ENCODE measurements at places on chromosomes 6 and 20.

DNA sequence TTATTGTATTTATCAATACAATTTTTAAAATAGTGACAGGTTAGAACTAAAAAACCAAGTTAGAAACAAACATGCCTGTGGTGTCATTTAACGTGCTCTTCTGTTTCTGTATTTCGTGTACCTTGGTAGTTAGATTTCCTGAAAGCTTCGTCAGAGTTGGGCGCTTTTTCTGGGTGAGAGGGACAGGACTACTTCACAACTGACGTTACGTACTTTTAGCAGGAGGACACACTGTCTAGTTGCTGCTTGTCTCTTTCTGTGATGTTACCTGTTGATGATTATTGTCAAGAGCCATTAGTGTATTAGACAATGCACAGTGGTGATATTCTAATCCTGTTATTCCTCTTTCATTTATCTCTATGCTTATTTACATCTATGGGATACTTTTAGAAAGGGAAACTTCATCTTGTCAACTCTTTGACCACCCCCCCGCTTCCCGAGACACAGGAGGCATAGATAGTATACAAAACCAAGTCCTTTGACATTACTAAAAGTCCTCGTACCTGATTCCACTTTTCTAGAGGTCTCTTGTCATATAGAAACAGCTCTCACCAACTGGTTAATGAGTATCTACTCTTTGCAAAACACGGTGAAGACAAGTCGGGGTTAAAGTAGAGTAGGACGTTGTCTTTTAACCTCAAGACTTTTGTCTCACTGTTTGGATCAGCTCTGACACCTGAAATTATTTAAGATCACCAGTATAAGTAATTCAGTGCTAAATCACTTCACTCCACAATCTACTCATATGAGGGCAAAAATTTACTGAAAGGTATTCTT lies 96.3 kb downstream of the LYRM2 start:
- no peak for DNase-seq

- DNase-seq = no peak
Measured at GRCh38 chr6:6924708-6925107, 183.1 kb upstream of the RREB1 start.

DNA sequence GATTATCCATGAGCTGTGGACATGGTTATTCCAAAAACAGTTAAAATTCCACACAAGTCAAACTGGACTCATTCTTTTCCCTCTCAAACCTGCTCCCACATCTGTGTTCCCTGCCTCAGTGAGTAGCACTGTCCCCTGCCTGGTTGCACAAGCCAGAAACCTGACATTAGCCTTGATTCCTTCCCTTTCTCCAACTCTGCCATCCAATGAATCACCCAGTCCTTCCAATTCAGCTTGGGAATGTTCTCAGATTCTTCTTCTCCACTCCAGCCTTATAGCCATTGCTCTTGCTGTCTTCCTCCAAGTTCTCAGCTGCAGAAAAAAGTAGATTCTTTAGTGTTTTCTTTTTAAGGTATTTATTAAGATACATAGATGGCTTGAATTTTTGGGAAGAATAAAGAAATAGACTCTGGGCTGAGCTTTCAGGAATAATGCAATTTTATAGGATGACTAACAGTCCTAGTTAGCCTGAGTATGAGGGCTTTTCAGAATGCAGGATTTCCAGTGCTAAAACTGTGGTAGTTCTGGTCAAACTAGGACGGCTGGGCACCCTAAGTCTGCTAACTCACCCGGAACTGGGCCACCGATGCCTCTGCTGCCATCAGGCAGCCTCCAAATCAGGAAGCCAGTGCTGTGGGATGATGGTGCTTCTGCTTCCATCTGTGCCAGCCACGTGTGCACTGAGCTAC lies 18.2 kb upstream of the SASH1 start:
- no peak for DNase-seq

DNA sequence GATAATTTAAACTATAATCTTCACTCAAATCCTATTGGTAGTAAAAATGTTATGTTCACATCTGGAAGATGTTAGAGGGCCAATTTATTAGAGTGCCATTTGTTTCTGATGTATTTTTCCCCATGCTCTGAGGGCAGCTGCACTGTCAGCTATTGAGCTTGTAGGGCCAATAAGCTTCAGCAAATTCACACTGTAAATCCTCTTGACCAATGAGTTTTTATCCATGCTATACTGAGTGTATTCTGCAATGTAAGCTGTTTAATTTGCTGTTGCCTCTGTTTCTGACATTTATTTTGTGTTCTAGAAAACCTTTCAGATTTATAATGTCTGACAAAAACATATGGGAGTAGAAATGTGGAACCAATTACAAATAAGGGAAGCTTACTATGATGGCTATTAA lies 62.6 kb downstream of the OGFRL1 start:
- DNase-seq = no peak

DNA sequence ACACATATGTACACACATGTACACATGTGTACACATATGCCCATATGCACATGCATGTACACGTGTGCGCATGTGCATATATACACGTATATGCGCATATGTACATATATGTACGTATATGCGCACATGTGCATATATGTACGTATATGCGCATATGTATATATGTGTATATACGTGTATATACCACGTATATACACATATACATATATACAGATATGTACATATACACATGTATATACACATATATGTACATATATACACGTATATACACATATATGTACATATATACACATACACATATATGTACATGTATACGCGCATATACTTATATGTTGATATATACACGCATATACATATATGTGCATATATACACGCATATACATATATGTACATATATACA lies 8.9 kb upstream of the SNAP91 start:
- DNase-seq = no peak

DNA sequence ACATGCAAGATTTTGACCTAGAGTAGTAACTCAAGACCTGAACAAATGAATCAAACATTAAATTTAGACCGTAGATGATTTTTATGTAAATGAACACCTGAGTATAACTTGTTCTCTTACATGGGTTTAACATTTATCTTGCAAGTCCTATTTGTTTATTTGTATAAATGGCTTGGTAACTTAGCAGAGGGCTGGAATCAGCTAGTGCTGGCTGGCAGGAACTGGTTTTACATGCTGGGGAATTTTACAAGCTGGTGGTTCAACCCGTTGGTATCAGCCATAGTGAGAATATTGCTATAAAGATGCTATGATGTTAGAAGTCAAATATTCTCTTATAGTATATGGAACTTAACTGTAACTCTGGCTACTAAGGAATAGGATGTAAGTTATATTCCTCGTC lies 8.9 kb downstream of the SLC22A2 start:
- DNase-seq = no peak

- no peak for DNase-seq
Measured at GRCh38 chr6:56688521-56688920, 45.8 kb upstream of the DST start.

- DNase-seq = no peak
Measured at GRCh38 chr6:2667617-2668016, 83.1 kb downstream of the MYLK4 start.

GRCh38 chr6:146595972-146596731 lies 2.6 kb upstream of the ADGB start:
- DNase-seq = no peak

GRCh38 chr6:155313602-155314091 lies 637 bp downstream of the TFB1M start:
- no peak for DNase-seq

GRCh38 chr6:158047127-158047518 lies 65.5 kb downstream of the SYNJ2 start:
- DNase-seq = peak; percentile 71

GRCh38 chr6:50657513-50657912 lies 55.8 kb upstream of the TFAP2D start:
- DNase-seq = no peak

GRCh38 chr20:56630086-56630493 lies 984 bp downstream of the TFAP2C start:
- no peak for DNase-seq

DNA sequence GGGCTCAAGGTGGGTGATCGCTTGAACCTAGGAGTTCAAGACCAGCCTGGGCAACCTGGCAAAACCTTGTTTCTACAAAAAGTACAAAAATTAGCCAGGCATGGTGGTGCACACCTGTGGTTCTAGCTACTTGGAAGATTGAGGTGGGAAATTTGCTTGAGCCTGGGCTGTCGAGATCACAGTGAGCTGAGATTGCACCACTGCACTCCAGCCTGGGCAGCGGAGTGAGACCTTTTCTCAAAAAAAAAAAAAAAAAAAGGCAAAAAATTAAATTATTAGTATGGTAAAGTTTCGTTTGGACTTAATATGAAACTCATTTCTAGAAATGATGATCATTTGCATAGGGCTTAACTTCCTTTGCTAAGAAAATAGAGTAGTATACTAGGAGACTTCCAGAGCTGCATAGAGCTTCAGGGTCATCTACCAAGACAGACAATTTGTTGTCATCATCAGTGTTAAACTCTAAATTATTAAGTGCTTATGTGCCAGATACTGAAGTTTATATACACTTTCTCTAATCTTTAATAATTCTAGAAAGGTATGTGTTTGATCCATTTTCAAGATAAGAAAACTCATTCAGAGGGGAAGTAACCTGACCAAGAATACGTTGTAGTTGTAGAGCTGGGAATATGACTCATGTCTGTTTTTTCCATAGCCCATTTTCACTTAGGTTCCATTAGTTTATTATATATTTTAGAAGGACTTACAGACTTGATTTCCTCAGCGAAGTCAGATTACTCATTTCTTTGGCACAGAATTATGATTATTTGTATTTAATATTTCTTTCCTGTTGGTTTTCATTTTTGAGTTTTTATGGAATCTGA lies 84.5 kb downstream of the SLC16A10 start:
- no peak for DNase-seq

DNA sequence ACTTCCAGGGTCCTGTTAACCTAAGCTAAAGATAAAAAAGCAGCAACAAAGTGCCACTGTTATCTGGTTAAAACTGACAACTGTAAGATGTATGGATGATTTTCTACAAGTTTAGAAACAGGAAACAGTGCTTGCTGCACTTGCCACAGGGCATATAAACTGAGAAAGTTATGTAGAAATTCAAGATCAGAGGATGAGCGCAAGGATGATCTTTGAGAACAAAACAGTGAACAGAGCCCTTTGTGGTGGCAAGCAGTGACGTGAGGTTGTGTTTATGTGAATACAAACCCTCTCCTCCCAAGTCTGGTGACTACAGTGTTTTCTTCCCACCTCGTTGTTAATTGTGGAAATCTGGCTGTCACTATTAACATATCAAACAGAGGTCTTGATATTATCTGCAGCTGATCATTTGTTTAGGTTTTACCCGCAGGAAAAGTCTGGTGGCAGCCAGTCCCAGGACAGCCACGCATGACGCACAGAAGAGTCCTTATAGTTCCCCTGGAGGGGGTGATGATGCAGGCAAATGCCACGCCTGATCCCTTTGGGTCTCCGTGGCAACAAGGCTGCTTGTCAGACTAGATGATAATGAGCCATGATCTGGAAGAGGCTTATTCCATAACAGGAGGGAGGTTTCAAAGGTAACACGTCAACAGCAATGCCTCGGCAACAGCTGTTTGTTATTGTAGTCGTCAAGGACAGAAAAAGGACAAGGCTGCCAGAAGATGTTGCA lies 43.1 kb upstream of the TNFAIP3 start:
- DNase-seq = no peak

GRCh38 chr20:24046888-24047287 lies 58.3 kb upstream of the GGTLC1 start:
- no peak for DNase-seq

DNA sequence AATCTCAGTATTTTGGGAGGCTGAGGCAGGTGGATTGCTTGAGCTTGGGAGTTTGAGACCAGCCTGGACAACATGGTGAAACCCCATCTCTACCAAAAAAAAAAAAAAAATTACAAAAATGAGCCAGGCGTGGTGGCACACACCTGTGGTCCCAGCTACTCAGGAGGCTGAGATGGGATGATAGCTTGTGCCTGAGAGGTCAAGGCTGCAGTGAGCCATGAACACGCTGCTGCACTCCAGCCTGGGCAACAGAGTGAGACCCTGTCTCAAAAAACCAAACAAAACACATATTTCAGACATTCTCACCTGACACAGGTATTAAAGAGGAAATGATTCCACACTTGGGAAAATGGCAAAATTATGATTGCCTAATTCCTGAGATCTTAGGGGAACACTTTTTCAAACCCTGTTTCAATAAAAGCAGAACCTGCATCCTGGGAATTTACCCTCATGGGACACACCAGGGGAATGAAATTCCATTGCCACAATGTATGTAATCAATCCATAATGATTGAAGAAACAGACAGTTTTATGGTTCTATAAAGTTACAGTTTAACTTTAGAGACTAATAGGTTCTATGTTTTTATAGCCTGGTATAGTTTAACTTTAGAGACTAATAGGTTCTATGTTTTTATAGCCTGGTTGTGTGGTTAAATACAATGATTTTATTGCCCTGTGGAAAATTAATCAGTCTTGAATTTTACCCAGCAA lies 29.6 kb upstream of the DNAAF9 start:
- DNase-seq = no peak

DNA sequence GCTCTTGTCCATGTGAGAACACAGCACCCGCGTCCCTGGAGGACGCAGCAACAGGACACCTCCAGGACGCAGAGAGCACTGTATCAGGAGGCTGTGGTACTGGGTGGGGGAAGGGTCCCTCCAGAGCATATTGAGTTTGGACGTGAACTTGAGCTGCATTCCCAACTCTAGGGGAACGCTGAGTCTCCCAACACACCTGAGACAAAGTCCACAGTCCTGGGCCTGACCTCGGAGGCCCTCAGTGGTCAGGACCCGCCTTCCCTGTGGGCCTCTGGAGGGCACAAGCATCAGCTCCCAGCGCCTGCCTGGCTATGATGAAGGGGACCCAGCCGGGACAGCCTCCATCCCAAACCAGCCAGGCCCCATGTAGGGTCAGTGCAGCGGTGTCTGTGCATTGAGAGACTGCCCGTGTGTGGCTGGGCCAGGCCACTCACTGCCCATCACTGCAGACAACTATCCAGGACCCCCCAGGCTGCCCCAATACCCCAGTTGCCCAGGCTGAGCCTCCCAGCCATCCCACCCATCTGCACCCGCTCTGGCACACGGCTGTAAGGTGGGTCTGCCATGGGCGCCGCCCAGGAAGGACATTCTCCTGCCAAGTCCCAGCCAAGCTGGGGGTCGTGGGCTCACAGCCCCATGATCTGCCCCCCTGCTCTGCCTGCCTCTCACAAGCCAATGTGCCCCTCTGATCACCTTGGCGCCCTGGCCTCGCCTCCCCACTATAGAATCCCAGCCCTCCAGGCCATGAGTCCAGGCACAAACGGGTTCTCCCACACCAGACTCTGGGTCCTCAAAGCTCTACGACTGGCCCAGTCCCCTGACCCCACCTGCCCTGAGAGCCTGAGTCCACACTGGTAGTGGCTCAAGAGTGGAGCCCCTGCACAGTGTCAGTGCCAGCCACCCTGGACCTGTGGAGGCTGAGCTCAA lies 115.7 kb downstream of the TAF4 start:
- no peak for DNase-seq

All from activated CD4-positive, alpha-beta T cell treated with anti-CD3 and anti-CD28 coated beads, Interleukin-2, amount 50 U/mL, for 24 hours (primary cell).